Activated naive CD8-positive, alpha-beta T cell treated with anti-CD3 and anti-CD28 coated beads, Interleukin-2, amount 10 ng/mL, durations not matched to agents 7 days and 5 days (primary cell): ENCODE measurements at places on chromosomes 12 and 14. TPM values are rescaled to one million over a fixed set of nuclear protein-coding genes. Genes with fewer than 3 reads are reported as not detected.

The SLC15A4 gene
- 25.8 TPM for total RNA-seq

The EFS gene
- total RNA-seq = not detected

The KERA gene
- not detected for total RNA-seq

DNA sequence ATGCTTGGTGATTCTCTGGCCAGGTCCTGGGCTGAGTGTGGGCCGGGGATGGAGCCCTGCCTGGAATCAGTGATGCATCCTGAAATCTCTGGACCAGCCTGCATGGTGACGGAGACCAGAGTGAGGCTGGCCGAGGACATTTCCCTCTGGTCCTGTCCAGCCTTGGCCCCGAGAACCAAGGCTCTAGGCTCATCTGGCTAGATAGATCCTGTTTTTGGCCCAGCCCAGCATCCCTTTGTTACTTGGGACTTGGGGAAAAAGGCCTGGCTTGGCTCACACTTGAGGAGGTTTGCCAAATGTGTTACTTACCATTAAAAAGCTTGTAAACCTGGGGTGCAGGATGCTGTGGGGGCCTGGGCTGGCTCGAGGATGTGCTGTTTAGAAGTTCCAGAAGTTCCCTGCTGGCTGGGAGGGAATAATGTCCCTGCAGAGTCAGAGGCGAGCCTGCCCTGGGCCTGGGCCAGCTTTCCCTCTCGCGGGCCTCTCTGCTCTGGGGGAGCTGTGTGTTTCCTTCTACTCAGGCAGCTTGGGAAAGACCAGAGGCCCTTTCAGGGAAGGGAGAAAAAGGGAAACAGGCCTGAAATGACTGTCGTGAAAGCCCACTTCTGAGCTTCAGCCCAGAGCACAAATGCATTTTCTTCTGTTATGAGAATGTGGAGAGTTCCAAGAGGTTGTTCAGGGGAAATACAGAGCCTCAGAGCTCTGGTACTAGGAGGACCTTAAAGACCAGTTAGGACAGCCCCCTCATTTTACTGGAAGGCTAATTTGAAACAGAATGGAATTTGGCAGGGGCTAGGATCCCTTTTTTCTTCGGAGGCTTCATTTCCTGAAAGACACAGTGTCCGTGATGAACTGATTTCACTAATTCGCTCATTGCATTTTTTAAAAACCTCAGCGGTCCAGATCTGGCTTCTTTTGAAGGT is 47.2 kb upstream of the CTDSP2 start:
- H3K4me1 ChIP-seq = peaks cover 23% of the 10 kb centered on the region
- no peaks in the 10 kb centered on the region for H3K27me3 ChIP-seq
- H3K27ac ChIP-seq = no peak overlapping the region
- no peaks in the 10 kb centered on the region for H3K36me3 ChIP-seq

GRCh38 chr12:65891219-65891618 is 66.9 kb downstream of the HMGA2 start:
- H3K27me3 ChIP-seq = peaks cover 25% of the 10 kb centered on the region
- no peak for DNase-seq
- H3K4me3 ChIP-seq = no peak overlapping the region

GRCh38 chr12:90428881-90429280 is 526.1 kb downstream of the CCER1 start:
- peaks cover 3% of the 10 kb centered on the region for H3K27me3 ChIP-seq
- no peaks in the 10 kb centered on the region for H3K36me3 ChIP-seq
- no peak for DNase-seq
- no peaks in the 10 kb centered on the region for H3K4me1 ChIP-seq
